HFFc6 (cell line): ENCODE measurements at places on chromosomes 3 and 15.

DNA sequence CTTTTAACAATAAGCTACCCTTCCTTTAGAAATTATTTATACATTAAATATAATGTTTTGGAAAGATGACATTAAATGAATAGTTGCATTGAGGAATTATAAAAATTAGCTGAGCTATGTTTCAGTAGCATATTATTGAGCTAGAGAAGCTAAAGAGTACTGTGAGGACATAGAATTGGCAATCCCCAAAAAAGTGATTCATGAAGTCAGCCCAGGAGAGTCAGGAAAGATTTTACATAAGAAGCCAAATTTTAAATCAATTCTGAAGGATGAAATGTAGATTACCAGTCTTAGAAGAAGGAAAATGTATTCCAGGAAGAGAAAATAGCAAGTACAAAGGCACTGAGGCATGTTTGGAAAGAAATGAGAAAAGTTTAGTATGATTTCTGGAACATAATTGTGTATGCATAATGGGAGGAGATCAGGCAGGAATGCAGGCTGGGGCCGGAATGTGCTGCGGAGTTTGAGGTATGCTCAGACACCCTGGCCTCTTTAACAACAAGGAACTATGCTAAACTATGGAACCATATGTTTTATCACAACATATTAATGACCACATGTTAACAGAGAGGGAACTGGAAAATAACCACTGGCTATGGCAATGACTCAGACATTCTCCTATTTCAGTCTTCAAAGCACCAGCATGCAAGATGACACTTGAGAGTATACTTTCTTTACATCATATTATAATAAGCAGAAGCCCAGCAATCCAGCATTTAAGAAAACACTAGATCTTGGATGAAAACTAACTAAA lies 103.3 kb upstream of the COL8A1 start:
- DNase-seq: peak; percentile 61

- DNase-seq: no peak
Measured at GRCh38 chr3:88231207-88231606, 81.4 kb downstream of the C3orf38 start.

DNA sequence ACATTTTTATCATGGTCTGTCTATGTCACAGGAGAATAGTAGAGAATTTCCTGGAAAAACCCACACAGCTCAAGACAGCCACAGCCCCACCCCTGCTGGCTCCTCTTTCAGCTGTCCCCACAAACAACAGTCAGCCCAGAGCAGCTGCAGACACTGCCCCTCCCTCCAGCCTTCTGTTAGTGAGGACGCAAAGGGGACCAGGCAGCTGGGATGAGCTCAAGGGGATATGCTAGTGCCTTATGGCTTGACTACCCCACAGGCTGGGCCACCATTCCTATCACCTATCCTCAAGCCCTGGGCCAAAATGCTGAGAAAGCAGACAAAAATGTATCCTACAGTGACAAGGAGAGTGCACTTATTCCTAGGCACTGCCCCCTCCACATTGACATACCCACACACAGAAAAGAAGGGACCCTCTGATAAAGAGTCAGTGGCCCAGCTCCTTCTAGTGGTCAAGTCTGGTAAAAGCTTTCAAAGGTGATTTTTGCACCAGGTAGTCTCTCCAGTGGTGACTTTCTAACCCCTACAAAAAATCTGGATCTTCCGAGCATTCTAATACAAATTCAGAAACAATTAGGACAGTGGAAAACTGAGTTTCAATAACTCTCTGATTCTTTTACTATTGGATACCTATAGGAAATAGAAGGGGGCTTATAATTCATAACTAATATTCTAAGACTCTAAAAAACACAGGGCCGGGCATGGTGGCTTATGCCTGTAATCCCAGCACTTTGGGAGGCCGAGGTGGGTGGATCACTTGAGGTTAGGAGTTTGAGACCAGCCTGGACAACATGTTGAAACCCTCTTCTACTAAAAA lies 3.0 kb upstream of the MAP1A start:
- no peak for DNase-seq

DNA sequence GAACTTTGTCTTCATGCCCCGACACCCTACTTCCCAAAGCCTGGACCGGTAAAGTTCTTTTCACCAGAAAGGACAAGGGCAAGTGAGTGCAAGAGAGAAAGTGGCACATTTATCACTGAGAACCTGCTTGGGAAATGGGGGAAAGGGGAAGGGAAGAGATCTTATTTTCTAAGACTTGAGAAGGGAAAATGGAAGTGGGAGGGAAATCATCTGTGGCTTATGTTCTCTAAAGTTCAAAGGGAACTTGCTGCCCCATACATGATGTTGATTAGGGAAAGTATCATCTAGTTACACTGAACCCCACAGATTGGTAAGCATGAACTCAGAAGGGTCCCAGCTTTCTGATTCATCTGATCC lies 199.5 kb upstream of the LPP start:
- no peak for DNase-seq

GRCh38 chr3:23385327-23385726 lies 182.2 kb downstream of the UBE2E2 start:
- no peak for DNase-seq

DNA sequence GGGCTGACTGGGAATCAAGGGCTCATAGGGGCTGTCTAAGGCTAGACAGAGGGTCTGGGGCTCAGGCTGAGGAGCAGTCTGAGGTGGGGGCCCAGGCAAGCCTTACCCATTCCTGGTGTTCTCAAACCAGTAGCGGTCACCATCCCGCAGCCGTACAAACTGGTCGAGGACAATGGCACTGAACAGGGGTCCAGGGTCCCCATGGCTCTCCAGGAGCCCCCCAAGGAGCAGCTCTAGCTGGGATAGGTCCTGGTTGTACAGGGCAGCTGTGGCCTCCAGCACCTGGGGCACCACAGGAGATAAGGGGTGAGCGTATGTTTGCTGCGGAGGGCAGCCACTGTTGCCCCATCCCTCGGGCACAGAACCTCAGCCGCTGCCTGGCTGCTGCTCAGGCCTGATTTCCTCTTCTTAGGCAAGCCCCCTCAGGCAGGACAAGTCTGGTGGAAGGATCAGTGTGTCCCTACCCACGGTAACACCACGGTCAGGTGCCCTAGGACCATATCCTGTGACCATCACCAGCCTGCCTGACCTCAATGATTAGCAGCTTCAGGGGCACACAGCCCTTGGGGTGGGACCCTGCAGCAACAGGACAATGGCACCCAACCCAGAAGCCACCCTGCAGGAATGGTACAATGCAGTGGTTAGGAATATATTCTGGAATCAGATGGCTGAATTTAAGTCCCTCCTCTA lies 5.9 kb downstream of the DUOX2 start:
- no peak for DNase-seq
